ENCODE measurements at places on chromosomes 4 and X.
A peak's percentile ranks its signal among the peaks of the same experiment; 100 is the strongest.

DNA sequence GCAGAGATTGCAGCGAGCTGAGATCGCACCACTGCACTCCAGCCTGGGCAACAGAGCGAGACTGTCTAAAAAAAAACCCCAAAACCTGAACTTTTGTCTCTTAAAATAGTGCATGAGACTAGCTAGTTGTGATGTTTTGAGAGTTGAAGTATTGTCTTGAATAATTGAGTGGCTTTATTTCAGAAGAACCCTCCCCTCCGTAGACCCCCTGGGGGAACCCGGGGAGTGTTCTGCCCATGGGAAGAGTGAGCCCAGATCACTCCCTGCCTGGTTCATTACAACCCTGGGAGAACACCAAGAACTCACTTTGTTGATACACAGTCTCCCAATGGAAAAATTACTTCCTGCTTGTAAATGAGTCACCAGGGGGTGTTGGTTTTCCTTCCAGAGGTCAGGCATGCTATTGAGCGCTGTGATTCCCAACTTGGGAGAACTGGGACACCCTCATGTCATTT is 65.3 kb upstream of the SHISA3 start:
- peak; percentile 44 for DNase-seq

- DNase-seq = no peak
These were observed 188.5 kb upstream of the FTHL17 start for GRCh38 chrX:31260351-31260750.

DNA sequence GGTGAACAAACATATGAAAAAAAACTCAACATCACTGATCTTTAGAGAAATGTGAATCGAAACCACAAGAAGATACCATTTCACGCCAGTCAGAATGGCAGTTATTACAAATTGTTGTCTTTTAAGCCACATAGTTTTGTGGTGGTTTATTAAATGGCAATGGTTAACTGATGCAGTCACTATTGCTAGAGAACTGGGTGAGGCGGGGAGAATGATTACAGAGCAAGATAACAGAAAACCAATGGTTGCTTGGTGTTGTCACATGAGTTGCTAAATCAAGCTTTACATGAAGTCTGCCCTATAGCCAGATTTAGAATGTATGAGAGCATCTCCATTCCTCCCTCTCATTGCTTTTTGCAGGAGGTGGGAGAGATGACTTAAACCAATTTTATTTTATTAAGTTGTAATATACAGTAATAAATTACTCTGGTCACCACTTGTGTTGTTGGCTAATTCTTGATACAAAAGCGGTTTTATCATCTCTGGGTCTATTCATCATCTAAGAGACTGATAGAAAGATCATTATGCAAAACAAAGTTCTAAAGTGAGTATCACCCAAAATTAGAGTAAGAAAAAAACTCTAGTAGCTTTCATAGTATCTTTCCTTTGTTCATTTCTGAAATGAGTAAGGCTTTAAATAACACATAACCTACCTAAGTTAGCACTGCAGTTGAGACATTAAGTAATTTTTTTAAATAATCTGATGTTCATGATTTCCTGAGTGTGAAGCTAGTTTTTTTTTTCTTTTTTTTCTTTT is 859.5 kb downstream of the STIM2 start:
- no peak for DNase-seq

DNA sequence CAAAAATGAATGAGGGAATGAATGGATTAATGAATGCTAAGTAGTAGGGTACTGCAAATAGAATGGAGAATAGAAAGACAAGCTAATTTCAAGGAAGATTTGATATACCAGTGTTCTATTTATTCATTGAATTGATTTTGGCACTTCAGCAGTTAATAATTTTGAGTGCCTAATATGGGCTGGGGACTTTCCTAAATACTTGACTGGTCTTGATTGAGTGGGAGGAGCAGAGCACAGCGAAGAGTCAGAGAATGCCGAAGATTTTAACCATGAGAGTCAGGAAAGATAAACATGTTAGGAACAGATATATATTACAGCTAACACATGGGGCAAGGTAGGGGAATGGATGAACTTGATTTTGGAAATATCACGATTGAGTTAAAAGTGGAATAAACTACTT is 10.6 kb downstream of the IL15 start:
- DNase-seq = no peak

GRCh38 chrX:86021652-86022289 is 25.6 kb downstream of the CHM start:
- peak; percentile 58 for DNase-seq

GRCh38 chr4:174579421-174579820 is 57.1 kb upstream of the HPGD start:
- DNase-seq = no peak

DNA sequence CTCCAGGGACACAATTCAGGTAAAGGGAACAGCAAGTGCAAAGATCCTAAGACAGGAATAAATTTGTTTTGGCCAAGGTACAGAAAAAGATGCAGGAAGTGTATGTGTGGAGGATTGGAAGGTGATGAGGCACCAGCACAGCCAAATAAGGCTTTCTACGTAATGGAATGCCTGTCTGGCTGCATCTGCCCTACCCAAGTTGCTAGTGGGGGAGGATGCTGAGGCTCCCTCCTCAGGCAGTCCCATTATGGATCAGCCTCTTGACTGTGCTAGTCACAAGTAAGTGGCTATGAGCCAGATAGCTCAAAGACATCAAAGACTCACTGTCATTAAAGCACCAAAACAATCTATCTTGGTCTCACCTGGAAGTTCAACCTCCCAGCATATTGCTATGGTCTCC is 300.9 kb upstream of the FAT4 start:
- DNase-seq = no peak

GRCh38 chr4:37599092-37599790 is 86.9 kb downstream of the RELL1 start:
- DNase-seq = no peak

DNA sequence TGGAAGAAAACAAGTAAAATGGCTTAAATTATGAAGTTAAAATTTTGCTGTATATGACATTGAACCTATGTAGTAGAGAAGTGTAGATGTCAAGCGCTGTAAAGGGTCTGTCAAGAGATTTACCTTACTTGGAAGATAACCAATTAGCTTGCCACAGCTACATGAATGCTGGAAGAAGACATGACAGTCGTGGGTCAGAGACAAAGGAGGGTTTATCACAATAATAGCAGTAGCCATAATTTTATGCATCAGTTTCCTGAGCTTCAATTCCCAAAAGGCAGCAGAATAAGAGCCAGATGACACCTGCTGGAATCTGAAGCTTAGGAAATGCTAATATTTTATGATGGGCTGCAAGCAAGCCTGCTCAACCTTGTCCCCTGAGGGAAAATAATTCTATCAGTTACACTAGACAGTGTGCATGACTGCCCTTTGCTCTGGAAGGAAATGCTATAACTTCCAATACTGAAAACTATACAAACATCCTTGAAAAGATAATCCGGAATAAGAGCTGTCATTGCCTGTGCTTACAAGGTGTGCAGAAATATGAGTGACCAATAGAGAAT is 292.9 kb downstream of the PRDM5 start:
- no peak for DNase-seq

DNA sequence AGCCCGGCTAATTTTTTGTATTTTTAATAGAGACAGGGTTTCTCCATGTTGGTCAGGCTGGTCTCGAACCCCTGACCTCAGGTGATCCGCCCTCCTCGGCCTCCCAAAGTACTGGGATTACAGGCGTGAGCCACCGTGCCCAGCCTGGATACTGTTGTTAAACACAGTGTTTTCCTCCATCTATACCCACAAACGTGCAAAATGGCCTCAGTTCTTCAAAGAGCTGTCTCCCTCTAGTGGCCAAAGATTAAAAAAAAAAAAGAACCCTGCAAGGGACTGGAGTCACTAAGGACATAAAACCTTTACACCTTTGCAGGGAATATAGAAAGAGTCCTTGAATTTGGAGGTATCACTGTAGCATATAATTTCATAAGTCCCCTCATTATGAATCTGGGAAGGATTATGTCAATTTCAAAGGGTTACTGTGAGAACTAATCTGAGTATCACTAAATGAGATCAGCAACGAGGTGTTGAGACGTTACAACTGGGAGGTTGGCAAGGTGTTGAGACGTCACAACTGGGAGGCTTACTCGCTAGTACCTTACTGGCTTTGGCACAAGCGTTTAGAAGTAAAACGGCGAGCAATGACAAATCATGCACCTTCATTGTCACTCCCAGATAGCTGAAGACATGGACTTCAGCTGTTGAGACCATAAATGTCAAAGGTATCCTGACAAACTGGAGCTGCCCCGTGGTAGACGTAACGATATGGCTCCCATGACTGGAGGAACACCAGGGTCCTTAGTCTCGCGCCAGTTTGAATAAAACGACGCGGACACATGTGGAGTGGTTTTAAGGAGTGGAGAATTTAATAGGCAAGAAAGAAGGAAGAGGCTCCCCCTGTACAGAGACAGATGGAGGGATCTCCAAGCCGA is 33.4 kb upstream of the ENPP6 start:
- peak; percentile 85 for DNase-seq

DNA sequence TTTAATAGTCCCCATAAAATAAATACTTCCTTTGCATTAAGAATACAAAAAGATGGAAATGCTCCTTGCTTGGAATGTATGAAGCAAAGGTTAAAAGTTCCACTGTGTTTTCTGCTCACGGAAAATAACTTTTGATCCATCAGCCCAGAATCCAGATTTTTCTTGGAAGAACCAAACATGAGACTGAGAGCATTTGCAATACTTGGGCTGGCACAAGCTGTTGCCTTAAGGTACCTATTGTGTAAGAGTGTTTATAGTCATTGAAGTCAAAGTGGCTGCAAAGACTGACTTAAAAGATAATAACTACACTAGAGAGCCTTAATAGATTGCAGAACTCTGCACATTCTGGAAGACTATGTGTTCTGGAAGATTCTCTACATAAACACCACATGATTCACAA is 281.4 kb downstream of the RAB28 start:
- DNase-seq = no peak

DNA sequence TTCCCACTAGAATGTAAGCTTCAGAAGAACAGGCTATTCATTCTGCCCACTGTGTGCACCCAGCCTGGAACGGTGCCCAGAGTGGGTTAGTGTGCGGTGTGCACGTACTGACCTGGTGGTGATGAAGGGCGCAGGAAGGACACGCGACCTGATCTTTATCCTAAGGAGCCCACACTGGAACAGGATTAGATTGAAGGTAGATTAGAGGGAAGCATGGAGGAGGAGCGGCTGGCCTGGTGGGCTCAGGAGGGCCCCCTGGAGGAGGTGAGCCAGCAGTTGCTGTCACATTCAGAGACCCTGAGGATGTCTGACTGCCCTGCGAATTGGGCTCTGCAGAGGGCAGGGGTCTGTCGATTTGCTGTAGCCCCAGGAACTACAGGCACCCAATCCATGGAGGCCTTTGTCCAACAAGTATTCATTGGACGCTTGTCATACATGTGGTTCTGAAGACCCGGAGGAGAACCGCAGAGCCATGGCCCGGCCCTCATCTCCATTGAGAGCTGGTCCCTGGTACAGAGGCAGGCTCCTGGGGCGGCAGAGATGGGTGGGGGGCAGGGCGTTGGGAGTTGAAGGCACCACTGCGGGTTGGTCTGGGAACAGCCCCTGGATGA is 73.2 kb downstream of the HTRA3 start:
- no peak for DNase-seq

GRCh38 chrX:154026136-154027021 is 6.7 kb upstream of the IRAK1 start:
- no peak for DNase-seq

DNA sequence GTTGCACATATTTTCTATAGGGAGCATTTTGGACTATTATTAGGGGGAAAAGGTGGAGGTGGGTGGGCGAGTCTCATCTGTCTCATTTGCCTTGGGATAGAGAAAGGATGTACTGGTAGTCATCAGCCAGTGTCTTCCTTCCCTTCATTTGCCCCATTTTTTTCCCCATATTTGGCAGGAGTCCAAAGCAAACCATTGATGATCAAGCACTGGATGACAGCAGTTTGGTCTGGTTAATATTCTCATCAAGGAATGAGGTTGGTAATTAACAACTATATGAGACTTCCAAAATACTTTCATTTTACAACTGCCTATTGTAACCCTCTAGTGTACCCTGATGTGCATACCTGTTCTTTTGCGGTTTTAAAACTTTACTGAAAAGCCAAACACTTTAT is 22.6 kb upstream of the IGFBP7 start:
- no peak for DNase-seq

DNA sequence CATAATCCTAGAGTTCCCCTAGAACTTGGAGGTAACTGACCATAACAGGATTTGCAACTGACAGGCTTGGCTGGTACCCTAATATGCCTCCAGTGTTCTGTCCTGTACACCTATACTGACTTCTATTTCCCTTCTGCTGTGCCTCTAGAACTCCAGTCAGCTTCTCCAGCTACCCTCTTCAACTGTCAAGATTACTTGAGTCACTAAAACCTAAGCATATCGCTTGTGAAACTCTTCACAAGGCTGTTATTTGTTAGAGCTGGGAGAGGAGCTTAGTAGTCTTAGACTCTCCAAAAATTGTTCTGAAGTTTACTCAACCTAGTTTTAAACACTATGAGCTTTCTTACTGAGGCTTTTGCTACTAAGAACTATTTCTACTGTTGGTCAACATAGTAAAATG is 52.0 kb downstream of the CCNG2 start:
- no peak for DNase-seq

DNA sequence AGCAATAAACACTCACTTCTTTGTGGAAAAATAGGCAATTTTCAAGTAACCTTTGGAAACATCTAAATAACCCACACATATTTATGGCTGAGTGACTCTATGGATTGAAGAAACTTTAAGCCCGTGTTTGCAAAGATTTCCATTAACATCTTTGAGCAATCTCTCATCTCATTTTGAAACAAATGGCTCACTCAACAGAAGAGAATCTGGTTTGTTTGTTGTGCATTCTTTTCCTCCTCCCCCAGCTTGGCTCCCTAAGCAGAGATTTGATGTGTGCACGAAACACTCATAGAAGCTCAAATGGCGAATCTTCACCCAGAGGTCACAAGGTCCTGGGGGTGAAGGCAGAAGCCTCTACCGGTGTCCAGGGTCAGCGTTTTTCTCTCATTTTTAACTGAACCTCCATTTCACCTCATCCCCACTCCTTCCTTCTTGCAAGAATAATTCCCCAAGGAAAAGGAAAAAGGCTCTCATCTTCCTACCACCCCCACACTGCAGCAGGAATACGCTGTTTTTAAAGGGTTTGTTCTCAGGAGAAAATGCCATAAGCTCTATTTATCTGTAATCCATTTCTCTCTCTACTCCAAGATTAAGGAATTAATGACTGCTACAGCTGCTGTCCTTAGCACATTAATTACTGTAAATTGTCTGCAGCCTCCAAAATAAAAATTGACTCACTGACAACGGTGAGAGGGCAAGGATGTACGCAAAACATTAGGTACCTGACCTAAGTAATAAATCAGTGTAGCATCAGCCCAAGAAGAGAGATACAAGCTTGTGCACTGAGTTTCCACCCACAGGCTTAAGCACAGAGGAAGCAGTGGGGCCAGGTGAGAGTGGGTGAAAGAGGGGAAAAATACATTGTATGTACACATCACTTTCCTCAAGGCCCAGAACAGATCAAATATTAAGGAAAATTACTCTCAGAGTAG is 307.6 kb upstream of the NOCT start:
- DNase-seq = no peak

DNA sequence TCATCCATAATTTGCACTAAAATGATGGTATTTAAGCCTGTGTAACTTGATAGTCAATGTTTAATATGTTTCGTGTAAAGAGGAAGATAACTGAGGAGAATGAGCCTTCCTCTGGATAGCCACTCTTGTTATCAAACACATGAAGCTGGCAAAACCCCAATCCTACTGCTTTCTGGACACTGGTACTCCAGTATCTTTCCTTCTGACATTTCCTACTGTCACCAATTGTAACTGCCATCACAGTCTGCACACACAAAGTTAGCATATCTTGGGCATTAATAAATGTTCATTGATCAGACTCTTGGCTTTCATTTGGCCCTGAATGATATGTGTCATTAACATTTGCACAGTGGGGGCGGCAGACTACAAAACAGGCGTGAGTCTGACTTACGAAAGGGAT is 419.1 kb downstream of the TMA16 start:
- no peak for DNase-seq

Data from Karpas-422 (cell line).